ENCODE measurements at places on chromosomes 3 and 15.

DNA sequence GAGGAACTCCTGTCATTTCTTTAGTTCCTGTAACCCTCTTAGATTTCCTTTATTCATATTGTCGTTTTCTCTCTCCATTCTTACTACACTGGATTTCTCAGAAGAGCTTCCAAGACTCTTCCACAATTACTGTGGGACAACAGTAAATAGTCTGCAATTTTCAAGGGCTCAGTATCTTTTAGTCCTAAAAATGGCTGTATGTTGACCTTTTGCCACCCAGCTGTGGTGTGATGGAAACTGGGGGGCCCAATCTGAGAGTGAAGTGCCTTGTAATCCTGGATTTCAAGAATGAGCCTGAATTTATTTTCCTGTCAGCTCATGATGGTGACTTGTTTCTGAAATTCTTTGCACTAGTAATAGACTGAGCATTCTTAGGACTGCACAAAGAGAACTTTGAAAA, 277.6 kb upstream of the RASGRP1 start:
- DNase-seq = no peak

DNA sequence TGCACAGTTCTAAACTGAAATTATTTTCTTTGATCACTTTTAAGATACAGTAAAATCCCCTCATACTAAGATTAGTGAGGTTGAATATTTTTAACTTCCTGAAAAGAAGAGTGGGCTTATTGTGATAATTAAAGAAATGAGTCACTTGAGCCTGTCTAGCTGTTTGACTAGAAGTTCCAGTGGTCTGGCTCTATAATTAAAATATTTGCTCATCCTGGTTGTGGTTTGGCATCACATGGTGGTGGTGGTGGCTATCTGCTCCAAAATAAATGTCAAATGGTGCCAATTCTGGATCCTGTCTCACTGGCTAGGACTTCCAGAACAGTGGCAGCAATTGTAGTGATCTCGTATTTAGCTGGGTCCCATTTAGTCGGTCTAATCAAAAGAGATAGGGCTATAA, 8.6 kb upstream of the TEX9 start:
- no peak for DNase-seq

GRCh38 chr3:72738752-72739530, 109.3 kb downstream of the SHQ1 start:
- no peak for DNase-seq

GRCh38 chr15:46921891-46922290, 795.4 kb upstream of the SEMA6D start:
- DNase-seq = no peak

DNA sequence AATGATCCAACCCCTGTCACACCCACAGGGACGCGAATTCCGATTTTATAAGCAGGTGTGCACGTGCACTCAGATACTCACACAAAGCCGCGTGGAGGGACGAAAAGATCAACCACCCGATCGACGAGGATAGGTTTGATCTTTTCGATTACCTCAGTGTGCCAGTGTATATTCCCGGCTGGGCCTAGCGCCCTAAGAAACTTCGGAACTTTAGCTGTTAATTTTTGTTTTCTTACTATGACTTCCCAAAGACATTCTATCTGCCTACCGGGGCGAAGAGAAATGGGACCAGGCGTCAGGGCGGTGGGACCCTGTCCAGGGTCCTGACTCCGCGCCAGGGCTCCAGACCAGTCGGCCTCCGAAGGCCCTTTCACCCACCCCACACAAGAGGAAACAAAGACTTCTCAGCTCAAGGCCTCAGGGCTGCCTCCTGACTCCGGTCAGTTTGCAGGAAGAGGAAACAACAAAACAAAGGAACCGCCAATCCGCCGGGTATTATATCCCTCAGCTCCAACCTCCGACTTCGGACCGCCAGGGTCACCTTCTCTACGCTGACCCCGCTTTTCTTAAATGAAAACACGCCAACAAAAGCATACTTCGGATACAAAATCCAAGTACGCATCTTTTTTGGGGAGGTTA, 6.8 kb downstream of the ONECUT1 start:
- no peak for DNase-seq

DNA sequence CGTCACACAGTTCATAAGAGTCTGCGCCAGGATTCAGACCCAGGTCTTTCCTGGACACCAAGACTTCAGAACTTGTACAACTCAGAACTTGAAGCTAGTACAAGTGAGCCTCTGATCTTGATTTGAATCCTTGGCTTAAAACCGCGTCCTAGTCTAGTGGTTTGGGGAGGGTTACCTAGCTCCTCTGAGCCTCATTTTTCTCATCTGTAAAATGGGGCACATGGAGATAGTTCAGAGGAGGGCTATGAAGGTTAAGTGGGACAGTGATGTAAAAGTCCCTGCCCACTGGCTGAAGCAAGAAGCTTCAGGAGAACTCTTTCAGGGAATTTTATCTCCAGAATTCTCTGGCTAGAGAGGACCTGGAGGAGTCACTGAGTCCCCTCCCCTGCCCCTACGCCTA, 48.7 kb upstream of the LCTL start:
- no peak for DNase-seq

- DNase-seq = peak; percentile 79
These were observed 90.8 kb downstream of the CRTC3 start for GRCh38 chr15:90620379-90621067.

DNA sequence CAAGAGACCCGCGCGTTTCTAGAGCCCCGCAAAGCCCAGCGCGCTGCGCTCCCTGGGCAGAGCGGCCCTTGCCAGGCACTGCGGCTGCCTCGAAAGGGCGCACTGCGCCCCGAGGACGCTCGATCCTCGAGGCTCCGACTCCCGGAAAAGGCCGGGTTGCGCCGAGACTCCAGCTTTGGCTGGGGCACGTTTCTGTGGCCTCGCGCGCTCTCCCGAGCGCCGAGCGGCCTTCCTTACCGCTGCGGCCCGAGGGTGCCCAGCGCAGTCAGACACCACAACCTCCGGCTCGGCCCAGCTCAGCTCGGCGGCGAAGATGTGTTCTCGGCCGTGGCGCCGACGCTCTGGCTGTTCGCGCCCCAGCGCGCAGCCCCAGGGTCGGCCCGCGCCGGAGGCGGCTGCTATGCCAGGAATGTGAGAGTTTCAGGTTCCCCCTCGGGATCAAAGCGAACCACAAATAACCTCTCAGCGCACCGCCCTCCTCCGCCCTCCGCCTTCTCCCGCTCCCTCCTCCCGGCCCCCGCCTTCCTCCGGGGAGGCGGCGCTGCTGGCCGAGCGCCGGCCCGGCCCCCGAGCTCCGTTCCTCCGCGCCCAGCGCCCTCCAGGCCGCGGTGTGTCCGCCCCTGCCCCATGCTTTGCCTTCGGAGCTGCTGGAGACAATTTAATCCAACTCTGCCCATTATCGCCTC, at the start of gene AMOTL2:
TSS of gene AMOTL2 (minus strand) at position 343 of the 686 bp plus-strand sequence. CDS start 3,014 bp downstream, outside the sequence.
- no peak for DNase-seq

DNA sequence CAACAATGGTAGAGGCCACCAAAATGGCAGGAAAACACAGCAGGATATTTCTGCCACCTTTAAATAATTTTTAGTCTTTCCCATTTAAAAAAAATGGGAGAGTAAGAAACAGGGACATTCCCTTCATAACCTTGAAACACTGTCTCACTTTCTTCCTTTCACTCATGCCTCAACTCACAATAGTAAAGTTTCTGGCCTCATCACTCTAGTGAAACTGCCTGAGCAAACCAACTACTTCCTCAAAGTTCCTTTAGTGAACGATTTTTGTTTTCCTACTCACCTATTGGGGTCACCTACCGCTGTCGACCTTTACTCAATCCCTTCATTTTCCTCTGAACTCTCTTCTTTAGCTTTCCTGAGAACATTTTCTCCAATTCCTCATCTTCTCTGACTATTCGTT, 33.0 kb downstream of the SHC4 start:
- DNase-seq = no peak

GRCh38 chr3:156259896-156260295, 139.5 kb downstream of the KCNAB1 start:
- no peak for DNase-seq

- DNase-seq = no peak
These were observed 7.3 kb downstream of the ANKRD63 start for GRCh38 chr15:40275523-40275922.

GRCh38 chr3:142259359-142259758, 34.0 kb upstream of the GK5 start:
- no peak for DNase-seq

GRCh38 chr3:16513141-16514020, at the start of gene RFTN1:
Gene RFTN1, minus strand, starts transcription at chr3:16513699. Its CDS starts 19,830 bp downstream, at chr3:16493869.
- DNase-seq = no peak

DNA sequence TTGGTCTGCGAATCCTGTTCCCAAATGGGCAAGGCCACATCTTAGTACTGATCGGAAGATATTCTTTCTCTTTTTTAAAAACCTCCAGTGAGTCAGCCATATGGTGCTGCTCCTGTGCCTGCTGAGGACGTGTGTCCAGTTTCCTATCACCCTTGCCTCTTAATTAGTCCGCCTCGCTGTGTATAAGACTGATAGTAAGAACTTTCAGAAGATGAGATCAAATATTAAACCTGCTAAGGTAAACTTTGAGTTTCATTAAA, 612 bp downstream of the UBA5 start:
- DNase-seq = no peak

Measured in GF-D8 (cell line).